Sigmoid colon (tissue), 7 donors: ENCODE measurements at places on chromosomes 7 and 10. TPM values are rescaled to one million over a fixed set of nuclear protein-coding genes. Genes with fewer than 3 reads are reported as not detected.

DNA sequence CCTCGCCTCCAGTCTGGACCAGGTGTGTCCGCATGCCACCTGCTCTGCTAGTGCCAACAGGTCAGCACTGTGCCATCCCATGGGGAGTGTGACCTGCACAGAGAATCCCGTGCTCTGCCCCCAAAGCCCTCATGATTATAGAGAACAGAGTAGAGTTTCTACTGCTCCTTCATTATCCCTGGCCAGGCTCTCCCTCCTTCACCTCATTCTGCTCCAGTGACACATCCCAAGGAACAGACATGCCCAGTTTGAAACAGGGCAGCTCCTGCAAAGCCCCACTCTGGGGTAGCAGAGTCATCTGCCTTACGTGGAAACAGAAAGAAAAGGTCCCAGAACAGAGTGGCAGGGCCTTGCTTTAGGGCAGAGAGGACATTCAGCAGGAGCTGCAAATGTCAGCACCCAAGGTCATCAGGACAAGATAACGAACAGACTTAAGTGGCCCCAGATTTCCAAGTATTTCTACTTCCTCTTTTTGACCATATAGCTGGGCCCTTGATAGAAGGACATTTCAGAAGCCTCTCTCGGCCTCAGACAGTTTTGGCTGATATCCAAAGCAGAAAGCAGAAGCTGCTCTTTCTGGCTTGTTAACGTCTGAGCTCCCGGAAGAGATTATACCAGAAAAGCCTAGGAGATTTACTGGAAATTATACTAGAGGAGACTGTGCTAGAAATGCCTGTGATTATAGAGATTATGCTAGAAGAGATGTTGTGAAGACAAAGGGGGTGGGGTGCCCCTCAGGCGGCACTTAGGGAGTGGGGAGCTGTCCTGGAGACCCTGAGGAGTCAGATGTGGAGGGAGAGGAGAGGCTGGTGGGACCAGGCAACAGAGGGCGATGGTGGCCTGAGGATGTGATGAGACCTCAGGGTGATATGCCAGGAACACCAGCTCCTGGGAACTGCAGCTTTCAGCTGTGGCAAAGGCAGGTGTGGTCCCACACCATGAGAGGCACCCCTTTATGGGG is 12.6 kb downstream of the TMEM176B start:
- DNase-seq = no peak
- no peaks in the 10 kb centered on the region for H3K27me3 ChIP-seq
- no peaks in the 10 kb centered on the region for H3K36me3 ChIP-seq
- H3K4me1 ChIP-seq = peaks cover 43% of the 10 kb centered on the region
- no peak overlapping the region for H3K4me3 ChIP-seq
- H3K27ac ChIP-seq = peak overlapping the region; percentile 68

- no peaks in the 10 kb centered on the region for H3K27me3 ChIP-seq
- H3K4me1 ChIP-seq = peaks cover 57% of the 10 kb centered on the region
- no peaks in the 10 kb centered on the region for H3K36me3 ChIP-seq
- DNase-seq = no peak
- no peak overlapping the region for H3K4me3 ChIP-seq
Measured at GRCh38 chr7:36186359-36187121, 33.5 kb downstream of the EEPD1 start.

The CCDC3 gene
- total RNA-seq = 2.0 TPM

The COL28A1 gene
- 11.8 TPM for total RNA-seq

The SRRM3 gene
- total RNA-seq = 16.1 TPM

The TMEM196 gene
- 1.4 TPM for total RNA-seq

The SUN3 gene
- total RNA-seq = not detected
